NCI-H1105 treated with DMSO at 0.1 percent for 48 hours (cell line): ENCODE measurements at places on chromosomes 11 and 22.

DNA sequence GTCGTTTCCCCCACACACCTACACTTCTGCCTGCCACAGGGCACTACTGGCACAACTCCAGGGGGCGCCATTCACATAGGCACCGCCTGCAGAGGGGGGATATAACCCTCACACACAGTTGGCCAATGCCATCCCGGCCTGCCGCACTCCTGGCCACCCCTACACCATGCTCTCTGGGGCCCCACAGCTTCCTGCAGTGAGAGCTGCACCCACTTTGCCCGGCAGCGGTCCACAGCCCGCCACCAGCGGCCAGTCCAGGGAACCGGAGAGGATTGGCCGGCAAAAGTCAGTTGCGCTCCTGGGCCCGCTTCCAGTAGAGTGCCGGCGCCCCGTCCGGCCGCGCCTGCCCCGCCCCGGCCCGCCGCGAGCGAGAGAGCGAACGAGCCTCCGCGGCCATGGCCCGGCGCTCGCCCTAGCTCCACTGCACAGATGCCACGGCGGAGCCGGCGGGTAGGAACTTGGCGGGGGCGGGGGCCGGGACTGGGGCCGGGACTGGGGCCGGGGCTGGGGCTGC is 25.6 kb upstream of the SUSD2 start:
- DNase-seq = peak; percentile 36

DNA sequence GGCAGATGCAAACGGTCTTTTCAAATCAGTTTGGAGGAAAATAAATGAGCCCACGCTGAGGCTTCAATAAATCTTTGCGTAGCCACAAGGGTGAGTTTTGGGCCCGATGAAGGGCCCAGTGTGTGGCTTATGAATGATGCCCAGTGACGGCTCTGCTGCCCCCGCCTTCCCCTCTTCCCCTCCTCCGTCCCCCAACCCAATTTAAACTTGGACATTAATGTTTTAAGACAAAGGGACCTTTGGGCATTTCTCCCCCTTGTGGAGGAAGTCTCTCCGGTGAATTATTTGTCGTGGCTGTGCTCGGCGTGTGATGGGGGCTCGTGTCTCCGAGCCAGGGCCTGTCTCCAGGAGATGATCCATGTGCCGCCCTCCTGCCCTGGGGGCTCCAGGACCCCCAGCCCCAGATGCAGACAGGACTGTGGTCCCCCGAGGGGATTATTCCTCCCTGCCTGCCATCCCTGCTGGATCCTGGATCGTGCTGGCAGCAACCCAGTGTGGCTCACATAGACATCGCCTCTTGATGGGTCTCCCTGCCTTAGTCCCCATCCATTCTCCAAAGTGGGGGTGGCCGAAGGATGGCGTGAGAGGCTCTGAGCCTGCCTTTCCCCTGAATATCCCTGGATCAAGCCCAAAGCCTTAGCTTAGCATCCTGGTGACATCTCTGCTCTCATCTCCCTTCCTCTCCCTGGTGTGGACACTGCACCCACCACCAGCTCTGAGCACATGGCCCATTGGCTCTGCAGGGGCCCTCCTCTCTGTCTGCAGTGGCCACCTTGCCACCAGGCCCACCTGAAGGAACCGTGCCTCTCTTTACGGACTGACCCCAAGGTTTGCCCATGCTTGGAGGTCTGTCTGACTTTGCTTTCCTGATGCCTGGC is 56.4 kb downstream of the SMIM38 start:
- DNase-seq = no peak

DNA sequence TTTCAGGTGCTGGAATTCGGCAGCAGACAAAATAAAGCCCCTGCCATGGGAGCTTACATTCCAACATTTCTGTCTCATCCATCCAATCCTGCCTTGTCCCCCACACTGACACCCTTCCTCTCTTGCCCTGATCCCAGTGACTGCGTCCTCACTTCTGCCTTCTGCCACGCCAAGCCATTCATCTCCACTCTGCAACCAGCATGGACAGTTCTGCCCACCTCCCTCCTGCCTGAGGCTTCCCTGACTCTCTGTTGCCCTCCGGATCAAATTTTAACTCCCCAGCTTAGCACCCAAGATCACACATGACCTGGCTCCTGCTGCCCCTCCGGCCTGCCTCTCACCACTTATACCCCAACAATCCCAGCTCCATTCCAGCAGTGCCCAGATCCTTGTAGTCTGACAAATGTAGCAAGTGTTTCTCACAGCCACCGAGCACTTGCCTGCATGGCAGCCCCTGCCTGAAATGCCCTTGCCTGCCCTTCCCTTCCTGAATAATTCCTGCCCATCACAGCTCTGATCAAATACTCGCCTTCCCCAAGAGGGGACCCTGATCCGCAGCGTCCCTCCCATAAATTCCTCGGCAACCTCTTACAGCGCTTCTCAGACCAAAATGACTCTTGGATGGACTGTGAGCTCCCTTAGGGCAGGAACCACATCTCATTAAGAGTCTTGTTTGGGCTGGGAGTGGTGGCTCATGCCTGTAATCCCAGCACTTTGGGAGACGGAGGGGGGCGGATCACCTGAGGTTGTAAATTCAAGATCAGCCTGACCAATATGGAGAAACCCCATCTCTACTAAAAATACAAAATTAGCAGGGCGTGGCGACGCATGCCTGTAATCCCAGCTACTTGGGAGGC is 2.3 kb downstream of the ACTN3 start:
- DNase-seq = no peak

DNA sequence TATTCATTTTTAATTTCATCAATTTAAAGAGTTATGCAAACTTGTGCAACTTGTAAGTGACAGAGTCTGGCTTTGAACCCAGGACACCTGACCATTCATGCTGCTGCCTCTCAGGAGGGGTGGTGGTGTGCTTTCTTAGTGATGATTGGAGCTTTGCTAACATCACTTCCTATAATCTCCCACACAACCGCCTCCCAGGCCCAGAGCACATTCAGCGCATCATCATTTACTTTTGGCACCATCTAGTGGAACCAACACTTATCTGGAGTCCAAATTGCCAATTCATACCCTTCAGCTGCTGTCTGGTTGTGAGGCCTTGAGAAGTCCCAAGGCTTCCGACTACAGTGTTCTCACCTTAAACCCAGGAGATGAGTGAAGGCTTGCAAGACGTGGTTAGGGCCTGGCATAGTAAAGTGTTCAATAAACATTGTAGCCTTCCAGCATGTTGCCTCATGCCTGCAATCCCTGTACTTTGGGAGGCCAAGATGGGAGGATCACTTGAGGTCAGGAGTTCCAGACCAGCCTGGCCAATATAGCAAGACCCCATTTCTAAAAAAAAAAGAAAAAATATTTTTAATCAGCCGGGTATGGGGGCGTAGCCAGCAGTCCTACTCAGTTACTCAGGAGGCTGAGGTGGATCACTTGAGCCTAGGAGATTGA is 1.1 kb upstream of the TTLL1 start:
- DNase-seq = peak; percentile 57

DNA sequence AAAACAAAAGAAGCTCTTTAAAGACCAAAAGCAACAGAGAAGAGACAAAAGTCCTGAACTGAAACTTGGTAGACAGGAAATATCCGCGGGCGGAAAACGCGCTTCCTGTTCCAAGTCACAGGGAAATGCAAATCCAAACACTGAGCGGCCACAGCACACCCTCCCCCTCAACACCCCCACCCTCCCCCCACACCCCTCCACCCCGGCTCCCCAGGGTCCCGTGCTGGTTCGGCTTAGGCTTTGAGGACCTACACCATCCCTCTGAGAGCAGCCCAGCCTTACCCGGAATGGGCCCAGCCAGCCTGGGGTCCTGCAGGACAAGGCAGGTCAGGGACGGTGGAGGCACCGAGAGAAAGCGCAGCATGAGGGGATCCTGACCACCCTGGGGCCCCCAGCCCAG is 160.4 kb downstream of the BRD1 start:
- DNase-seq = no peak

DNA sequence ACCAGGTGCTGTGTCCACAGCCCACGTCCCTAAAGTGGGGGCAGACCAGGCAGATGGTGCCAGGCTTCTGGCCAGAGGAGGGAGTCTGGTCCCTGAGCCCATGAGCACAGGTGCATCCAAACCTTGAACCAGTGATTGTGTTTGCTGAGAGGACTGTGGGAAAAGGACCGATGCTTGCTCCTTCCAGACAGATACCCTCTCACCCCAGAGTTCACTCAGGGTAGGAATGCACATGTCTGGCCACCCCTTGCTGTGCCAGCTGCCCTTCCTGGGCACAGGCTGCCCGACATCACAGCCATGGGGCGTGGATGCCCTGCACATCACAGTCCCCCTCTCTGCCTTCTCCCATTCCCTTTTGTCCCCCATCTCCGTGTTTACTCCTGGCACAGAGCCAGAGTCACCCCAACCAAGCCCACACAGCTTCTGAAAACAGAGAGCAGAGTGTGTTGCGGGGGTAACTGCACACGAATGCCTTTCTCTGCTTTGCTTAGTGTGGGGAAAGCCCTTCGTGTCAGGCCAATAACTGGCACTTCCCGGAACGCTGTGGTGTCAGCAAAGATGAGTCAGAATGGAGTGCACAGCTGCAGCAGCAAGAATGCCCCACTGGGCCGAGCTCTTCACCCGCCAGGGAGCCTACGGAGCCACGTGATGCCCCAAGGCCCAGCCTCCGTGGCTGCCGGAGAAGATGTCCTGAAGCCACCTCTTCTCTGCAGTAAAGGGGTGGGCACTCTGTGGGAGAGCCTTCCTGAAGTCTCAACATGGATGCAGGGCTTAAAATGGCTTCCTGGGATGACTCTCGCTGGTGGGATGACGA is 7.6 kb downstream of the CARS1 start:
- no peak for DNase-seq

DNA sequence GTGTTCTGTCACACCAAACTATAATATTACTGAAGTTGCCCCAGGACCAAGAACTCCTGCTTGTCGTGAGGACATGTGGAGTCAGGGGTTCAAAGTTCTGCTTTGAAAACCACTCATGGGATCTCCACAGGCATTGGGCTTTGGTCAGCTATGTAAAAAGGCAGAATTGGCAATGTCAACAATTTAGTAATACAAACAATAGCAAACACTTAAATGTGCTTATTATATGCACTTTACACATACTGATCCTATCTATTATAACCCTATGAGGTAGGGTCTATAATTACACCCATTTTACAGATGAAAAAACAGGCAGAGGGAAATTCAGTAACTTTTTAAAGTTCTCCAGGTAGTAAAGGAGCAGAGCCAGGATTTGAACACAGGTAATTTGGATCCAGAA is 94.6 kb downstream of the CCDC83 start:
- DNase-seq = no peak

GRCh38 chr11:95149651-95150364 is 60.2 kb downstream of the ENDOD1 start:
- no peak for DNase-seq

GRCh38 chr11:86500500-86501140 is 125.9 kb downstream of the CCDC81 start:
- peak; percentile 20 for DNase-seq

GRCh38 chr11:28632338-28632737 is 524.1 kb downstream of the METTL15 start:
- DNase-seq = no peak

- no peak for DNase-seq
Observed at GRCh38 chr11:98409069-98409468, 611.7 kb upstream of the CNTN5 start.

GRCh38 chr11:95086836-95087570 is 2.6 kb upstream of the ENDOD1 start:
- DNase-seq = no peak
